ENCODE measurements at places on chromosomes 2 and 18.

GRCh38 chr2:102604769-102605168, 14.6 kb upstream of the SLC9A2 start:
- DNase-seq, result no peak

GRCh38 chr2:128473175-128474035, 154.7 kb upstream of the HS6ST1 start:
- peak; percentile 50 for DNase-seq

DNA sequence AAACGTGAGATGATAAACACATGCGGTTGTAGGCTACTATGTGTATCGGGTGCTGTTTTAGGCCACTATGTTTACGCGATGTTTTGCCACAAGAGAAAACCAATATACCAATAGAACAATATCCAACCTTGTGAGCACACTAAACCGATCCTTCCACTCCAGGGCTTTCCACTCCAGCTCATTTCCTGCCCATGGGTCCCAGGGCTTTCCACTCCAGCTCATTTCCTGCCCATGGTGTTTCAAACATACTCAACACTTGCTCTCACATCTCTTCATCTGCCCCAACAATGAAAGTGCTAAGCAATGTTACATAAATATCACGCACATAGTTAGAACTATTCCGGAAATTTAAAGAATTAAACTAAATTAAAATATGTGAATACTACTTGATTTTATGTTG, 80.0 kb downstream of the EPB41L3 start:
- no peak for DNase-seq

- peak; percentile 77 for DNase-seq
Observed at GRCh38 chr2:219713110-219713509, 85.7 kb downstream of the SLC4A3 start.

DNA sequence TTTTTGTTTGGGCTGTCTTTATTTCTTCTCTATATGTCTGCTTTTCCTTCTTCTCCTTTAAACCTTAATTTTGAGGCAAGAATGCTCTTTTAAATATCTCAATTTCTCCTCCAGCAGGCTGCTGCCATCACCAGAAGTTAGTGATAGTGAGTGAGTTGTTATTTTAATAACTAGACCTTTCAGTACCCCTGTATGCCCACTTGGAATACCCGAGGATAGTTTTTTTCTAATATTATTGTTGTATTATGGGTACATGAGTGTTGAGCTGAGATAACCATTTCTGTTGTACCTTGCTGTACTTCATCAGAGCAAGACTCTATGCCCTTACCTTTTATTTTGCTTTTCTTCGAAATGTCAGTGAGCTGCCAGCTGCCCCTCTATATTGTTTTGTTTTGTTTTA, 50.1 kb downstream of the PPM1B start:
- no peak for DNase-seq

- no peak for DNase-seq
Observed at GRCh38 chr2:72148003-72148836, 558 bp upstream of the CYP26B1 start.

DNA sequence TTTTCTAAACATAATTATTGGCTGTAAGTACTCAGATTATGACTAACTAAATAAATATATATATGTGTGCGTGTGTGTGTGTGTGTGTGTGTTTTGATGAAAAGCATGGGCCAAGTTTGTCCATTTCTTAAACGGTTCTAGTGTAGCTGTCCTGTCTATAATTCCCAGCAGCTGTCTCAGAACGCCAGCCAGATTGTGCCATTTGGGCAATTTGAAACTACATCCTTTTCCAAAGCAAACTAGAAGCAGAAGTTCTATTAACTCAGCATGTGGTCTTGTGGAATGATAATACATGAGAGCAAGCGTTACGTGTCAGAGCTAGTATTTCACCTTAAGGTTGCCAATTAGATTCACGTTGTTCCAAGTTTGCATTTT, 1.7 kb downstream of the ARHGAP28 start:
- peak; percentile 69 for DNase-seq

- peak; percentile 62 for DNase-seq
Observed at GRCh38 chr2:219997341-219997851, 370.0 kb downstream of the SLC4A3 start.

DNA sequence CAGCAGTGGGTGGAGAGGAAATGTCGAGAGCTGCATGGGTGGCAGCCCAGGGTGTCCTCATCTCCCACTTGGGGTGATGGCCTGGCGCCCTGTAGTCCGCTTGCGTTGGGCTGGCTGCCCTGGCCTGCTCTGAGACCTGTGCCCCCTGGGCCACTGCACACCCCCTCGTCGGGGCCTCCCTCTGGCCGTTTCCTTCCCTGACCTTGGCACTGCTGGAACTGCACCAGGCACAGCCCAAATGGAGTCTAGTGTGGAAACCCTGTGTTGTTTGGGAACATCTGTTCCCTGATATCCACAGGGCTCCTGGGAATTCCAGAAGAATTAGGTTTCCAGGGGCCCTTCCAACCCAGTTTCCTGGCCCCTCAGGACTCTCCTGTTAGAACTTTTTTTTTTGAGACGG, 13.9 kb downstream of the EFHD1 start:
- no peak for DNase-seq

- DNase-seq, result no peak
Observed at GRCh38 chr18:79245517-79246001, 150.2 kb upstream of the NFATC1 start.

GRCh38 chr2:19649785-19650380, 251.9 kb downstream of the TTC32 start:
- DNase-seq, result peak; percentile 100

- DNase-seq, result no peak
Observed at GRCh38 chr18:42348722-42349121, 393.7 kb downstream of the PIK3C3 start.

GRCh38 chr18:46051731-46052461, 20.2 kb downstream of the PSTPIP2 start:
- peak; percentile 99 for DNase-seq
